ENCODE measurements at places on chromosomes 7 and 10. TPM values are rescaled to one million over a fixed set of nuclear protein-coding genes. Genes with fewer than 3 reads are reported as not detected.

- DNase-seq: no peak
These were observed 5.3 kb downstream of the ATP5MF start for GRCh38 chr7:99460651-99461050.

GRCh38 chr10:113038183-113038582 is 88.1 kb downstream of the TCF7L2 start:
- DNase-seq: no peak

DNA sequence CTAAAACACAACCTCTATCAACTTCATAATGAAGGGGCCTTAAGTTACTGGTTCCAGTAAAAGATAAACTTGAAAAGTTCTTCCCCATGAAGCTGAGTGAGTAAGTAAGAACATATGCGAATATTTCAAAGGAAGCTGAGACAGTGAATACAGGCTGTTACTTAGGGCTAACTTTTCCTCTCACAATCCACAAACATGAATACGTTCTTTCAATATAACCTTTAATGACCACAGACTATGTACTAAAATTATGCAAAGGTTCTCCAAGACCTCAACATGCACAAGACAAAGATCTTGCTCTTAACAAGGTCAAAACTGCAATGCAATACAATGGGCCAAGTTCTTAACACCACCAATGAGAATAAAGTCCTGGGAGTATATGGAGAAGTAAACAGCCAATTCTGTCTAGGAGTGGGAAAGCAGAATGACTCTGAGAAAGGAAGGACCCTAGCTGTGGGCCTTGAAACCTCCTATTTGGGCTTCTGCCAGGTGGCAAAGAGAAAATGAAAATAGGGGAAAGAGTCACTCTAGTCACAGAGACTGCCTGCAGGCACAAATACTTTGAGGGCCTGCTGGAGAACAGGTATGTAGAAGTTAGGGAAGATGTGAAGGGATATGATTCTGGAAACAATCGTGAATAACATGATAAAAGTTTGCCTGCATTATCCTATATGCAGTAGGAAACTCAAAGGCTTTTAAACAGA is 43.7 kb downstream of the OSBPL3 start:
- DNase-seq: no peak

DNA sequence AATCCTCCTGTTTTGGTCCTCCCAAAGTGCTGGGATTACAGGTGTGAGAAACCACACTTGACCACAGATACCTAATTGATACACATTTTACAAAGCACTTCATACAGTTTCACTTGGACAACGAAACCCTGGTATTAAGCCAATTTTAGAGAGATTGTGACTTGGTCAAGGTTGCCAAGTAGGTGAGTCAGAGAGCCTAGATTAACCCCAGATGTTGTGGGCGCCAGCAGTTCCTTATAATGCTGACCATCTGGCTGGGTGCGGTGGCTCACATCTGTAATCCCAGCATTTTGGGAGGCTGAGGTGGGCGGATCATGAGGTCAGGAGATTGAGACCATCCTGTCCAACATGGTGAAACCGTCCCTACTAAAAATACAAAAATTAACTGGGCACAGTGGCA is 4.9 kb upstream of the PHKG1 start:
- DNase-seq: no peak

DNA sequence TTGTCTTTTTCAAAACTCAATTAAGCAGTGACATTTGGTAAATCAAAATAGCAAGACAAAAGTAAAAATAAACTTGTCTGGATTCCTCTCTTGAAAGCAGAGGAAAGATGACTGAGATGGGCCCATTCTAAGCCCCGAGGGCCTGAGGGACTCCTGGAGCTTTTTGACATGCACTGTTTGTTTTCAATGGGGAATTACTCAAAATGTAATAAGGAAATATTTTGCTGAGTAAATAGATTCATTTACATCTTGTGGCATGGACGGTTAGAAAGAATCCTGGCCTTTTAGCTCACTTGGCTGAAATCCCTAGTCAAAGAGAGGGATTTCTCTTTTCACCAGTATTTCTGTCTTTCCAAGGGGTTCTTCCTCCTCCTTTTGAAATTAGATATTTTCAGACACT is 108.0 kb downstream of the MKX start:
- no peak for DNase-seq

DNA sequence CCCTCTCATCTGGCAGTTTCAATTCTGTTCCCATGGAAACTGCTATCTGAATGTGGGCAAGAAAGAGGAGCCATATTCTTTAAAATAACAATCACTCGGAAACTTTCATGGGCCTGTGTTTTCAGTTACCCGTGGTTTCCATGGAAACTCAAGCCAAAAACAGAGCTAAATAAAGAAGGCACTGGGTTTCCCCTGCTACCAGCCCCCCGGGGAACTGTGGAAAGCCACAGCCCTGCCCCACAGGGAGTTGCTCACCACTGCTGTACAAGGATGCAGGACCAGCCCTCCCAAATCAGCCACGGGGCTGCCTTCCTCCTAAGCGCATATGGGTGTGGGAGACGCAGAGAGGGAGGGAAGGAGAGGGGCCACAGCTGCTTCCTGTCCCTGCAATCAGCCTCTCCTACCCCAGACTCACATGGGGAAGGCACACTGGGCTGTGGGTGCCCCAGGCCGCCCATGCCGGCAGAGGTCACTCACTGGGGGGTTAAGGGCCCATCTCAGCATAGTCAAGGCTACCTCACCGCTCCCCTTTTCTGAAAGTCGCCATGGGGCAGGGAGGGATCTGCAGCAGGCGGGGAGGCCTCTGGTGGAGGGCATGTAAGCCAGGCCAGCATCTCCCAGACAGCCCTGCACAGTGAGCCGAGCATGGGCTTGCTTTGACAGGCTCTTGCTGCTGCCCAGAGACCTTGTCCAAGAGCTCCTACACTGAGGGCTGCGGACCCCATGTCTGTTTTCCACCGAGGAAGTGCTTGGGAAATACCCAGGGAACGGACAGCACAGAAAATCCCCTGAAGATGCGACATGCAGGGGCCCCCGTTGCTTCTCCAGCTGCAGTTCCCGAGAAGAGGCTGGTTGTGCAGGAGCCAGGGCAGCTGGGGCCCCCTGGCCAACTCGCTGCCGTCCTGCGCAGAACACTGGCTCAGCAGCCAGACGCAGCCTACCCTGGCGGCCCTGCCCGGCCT is 157.3 kb upstream of the PPP2R2D start:
- peak; percentile 69 for DNase-seq

- no peak for DNase-seq
These were observed 83.3 kb upstream of the FAM20C start for GRCh38 chr7:109094-109493.

DNA sequence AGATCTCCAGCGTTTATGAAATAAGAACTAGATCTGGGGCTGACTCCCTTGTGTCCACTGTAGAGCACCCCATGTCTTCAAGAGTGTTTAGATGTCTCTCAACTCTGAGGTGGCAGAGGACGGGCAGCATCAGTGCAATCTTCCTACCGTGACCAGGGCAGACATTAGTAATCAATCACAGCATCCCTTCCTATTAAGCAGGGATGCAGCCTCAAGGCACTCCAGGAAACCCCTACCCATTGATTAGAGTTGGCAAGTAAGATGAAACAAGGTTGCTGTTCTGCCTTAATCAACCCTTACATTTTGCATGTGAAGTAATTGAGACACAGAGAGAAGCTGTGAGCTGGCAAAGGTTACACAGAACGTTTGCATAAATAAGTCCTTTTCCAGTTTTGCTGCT is 283.7 kb upstream of the ZMIZ1 start:
- DNase-seq: peak; percentile 12

DNA sequence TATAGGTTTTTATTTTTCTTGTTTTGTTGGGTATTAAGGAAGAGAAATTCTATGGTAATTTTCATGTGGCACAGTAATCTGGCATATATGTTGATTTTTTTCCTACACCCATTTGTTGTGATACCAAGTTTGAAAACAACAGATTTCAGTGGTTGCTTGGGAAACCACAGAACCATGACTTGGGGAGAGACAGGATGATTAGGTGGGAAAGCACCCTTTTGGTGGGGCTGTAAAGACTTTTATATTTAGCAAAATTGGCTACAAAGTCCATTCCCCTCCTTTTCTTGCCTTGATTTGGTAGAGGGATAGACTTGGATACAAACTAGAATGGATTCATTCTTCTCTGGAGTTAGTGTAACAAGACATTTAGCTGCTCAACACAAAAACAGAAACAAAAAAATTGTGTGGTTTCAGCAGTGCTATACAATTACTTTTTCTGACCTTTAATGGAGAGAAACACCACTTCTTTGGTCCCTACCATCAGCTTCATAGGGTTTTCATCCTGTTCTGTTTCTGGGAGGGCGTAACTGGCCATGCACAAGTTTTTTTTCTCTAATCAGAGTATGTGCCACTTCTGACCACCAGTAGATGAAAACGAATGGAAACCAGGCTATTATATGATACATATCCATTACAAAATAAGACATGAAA is 52.7 kb downstream of the FIGNL1 start:
- no peak for DNase-seq

WAC gene
- total RNA-seq: 107 TPM

CACNA2D1 gene
- 33.5 TPM for total RNA-seq

GIMAP5 gene
- 26.6 TPM for total RNA-seq
